NCI-H146 (cell line): ENCODE measurements at places on chromosomes 5 and 9.

DNA sequence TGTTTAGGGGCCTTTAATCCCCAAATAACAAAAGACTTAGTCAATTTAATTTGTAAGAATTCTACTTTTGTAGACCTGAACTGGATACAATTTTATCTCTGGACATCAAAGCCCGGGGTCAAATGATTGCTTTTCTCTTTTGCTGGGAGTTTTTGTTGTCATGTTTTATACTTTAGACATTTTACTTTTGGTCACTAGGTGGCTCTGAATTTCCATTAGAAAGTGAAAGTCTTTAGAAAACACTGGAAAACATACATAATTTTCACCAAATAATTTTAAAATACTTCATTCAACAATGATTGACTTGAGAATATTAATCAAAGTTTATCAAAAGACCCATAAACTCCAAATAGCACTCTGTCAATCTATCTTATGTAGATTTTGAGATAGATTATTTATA lies 2.8 kb upstream of the PCA3 start:
- DNase-seq, result no peak

DNA sequence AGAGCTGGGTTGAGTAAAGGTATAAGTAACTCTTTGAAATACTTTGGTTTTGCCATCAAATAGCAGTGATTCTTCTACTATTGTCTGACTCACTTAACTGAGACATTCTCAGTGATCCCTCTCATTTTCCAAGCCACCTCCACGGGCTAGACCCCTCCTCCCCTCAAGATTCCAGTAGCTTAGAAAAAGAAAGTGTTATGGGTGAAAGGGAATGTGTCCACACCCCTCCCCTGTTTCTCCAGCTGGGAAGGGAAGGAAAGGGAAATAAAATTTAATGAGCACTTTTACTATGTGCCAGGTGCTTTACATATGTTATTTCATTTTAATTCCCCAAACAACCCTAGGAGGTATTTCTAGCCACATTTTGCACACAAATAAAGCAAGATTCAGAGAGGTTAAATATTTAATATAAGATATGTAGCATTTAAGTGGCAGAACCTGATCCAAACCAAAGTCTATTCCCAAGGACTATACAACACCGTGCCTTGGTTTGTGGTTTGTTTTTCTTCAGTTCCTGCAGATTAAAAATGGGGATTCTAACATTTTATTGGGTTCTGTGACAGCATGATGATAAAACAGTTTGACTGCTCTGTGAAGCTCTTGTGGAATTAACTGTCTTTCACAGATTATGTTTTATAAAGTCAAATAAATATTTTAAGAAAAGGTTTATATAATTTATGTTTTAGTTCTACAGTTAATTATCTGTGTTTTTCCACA lies 135.9 kb downstream of the ZSWIM6 start:
- DNase-seq, result no peak

- no peak for DNase-seq
These were observed at the start of gene ROR2 for GRCh38 chr9:91949946-91950664. ROR2 (minus strand) TSS chr9:91950228.

- no peak for DNase-seq
These were observed 70.7 kb downstream of the LNPEP start for GRCh38 chr5:97006454-97007060.

DNA sequence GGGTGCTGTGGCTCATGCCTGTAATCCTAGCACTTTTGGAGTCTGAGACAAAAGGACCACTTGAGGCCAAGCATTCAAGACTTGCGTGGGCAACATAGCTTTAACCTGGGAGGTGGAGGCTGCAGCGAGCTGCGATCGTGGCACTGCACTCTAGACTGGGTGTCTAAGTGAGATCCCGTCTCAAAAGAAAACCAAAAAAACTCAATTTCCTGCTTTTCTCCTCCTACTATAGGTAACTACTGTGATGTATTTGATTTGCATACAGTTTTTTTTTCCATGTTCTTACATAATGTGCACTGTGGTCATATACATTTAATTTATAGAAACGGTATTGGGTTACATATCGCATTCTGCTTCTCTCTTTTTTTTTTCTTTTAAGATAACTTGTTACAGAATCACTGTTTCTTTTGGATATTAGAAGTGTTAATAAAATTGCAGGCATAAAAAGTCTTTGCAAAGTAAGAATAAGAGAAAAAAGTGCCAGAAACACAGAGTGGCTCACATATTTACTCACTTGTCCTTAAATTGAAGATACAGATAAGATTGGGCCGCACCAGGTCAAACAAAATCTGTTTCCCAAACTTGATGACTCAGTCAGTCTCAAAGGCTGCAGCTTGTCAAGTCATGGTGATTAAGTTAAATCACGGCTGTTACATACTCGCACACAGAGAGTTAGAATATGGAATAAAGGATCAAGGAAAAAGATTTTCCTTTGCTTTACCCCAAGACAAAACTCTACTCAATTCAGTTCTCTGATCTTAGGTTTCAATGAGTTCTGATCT lies 2.0 kb upstream of the PTGR1 start:
- no peak for DNase-seq

DNA sequence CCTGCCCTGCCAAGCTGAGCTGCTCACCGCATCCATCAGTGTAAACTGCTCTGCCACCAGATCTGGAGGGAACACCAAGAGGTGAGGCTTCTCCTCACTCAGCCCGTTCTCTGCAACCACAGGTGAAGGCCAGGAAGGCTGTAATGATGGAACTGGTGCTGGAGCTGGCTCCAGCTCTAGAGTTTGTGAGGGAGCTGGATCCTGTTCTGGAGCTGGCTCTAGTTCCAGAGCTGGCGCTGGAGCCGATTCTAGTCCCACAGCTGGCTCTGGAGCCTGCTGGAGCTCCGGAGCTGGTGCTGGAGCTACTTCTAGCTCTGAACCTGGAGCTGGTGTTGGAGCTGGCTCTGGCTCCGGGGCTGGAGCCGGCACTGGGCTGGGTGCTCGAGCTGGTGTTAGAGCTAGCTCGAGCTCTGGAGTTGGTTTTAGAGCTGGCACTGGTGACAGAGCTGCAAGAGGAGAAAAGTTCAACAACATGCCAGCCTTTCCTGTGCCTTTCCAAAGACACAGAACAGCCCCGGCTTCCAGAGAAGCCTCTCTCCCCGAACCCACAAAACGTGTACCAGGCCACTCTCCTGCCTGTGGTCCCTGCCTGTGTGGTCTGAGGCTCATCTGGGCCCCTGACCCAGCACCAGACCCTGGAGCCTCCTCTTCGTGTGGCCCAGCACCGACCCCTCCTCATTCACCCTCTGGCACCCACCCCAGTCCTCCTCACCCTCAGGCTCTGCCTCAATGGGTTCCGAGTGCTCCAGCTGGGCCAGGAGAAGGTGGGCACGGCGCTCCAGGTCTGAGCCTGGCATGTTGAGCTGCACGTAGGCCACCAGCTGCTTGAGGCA lies 12.9 kb downstream of the RALGDS start:
- no peak for DNase-seq

DNA sequence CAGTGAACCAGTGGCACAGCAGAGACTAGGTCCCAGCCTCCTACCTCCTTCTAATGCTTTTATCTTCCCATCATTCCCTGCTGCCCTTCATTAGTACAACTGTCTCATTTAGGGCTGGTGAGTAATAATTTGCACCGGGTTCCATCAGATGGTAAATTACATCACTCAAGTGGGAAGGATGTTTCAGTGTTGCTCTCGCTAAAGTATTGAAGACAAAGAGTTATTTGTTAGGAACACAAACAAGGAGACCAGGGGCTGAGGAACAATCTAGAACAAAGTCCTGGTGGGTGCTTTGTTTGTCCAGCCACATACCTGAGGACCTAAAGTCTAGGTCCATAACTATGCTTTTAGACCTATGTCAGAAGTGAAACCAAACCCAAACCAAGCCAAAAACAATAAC lies 52.4 kb downstream of the SEC61B start:
- DNase-seq, result no peak

DNA sequence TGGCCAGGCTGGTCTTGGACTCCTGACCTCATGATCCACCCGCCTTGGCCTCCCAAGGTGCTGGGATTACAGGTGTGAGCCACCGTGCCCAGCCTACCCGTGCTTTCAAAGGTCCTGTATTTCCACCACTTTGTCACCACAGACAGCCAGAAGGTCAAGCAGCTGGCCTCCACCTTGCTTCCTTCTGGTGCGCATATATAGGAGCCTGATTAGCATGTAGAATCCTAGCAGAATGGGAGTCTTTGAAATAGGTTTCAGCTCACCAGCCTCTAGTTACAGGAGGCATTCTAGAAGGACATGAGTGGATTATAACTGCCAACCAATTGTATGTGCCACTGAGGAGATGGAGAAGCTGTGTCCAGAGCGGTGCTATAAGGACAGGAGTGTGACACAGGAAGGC lies 18.9 kb downstream of the POLR1E start:
- no peak for DNase-seq

GRCh38 chr9:72440378-72440777 lies 75.4 kb upstream of the ZFAND5 start:
- DNase-seq, result no peak

DNA sequence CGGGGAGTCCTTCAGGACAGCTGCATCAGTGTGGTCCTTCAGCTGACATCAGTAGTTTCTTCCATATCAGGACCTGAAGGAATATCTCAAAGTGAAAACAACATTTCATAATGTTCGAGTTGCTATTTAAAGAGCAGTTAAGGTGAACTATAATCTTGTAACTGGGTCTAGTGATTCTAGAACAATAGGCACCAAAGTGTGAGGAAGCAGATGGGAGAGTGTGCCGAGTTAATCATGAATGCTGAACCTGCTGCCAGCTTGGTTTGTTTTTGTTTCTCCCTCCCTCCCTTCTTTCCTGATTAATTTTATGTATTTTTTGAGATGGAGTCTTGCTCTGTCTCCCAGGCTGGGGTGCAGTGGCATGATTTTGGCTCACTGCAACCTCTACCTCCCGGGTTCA lies 3.6 kb upstream of the PTGR1 start:
- no peak for DNase-seq

GRCh38 chr9:14662060-14662453 lies 31.2 kb downstream of the ZDHHC21 start:
- no peak for DNase-seq

- no peak for DNase-seq
These were observed 201.2 kb downstream of the ACTL7B start for GRCh38 chr9:108654566-108654965.
